ENCODE measurements at places on chromosomes 16 and 17.

GRCh38 chr17:53191878-53192277 is 630.8 kb upstream of the KIF2B start:
- DNase-seq = no peak

DNA sequence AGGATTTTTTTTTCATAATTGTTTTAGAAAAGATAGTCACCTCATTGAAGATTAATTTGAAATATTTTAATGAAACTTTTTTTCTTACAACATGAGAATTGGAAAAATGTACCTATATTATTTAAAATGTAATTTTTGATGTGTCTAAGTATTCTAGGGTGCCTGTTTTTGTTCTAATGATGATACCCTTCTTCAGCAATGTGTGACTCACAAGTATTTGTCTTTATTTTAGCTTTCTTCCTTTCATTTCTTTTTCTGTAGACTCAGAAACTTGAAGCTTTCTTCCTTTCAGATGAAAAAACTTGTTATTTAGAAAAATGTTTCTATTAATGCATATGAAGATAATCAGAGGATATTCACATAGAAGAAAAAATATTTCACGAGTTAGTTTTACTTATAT is 231.8 kb downstream of the BCAS3 start:
- no peak for DNase-seq

DNA sequence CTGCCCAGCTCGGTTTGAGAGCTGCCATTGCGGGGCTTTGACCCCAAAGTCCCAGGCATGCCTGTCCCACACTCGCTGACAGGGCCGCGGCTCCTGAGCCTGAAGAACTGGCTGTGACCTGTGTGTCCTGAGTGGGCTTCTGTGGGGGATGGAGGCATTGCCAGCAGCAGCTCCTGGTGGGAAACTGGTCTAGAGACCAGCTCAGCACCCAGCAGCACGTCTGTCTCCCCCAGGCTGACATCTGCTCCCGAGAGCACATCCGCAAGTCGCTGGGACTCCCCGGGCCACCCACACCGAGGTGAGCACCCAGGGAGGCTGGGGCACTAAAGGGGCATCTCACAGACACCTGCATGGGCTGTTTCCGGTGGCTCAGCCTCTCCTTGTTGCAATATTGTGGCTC is 13.4 kb downstream of the ENDOV start:
- no peak for DNase-seq

DNA sequence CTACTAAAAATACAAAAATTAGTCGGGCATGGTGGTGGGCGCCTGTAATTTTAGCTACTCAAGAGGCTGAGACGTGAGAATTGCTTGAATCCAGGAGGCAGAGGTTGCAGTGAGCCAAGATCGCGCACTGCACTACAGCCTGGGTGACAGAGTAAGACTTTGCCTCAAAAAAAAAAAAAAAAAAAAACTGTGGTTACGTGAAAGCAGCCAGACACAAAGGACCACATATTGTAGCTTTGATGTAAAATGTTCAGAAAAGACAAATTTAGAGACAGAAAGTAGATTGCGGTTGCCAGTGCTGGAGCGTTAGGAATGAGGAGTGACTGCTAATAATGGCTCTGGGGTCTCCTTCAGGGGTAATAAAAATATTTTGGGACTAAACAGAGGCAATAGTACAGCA is 4.0 kb upstream of the MEAK7 start:
- DNase-seq = no peak

- DNase-seq = no peak
Observed at GRCh38 chr16:84425696-84426095, 57.4 kb downstream of the ATP2C2 start.

- DNase-seq = no peak
Observed at GRCh38 chr17:42276609-42277341, 584 bp upstream of the STAT5B start.

DNA sequence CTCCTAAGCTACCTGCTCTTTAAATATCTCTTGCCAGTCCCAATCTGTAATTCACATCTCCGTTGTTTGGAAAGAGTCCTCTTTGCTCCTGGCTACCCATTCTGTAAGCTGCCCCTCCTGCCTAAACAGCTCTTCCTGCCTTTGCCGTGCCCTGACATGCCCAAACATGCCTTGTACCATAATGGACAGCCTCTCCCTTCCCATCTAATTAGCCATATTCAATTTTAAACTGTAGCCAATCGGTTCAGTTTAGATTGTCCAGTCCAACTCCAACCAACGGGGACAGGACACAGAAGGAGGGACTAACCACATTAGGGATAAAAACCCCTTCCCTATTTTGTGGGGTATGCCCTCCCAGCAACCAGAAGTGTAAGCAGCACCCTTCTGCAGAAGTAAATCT is 30.6 kb upstream of the CLEC3A start:
- DNase-seq = no peak

DNA sequence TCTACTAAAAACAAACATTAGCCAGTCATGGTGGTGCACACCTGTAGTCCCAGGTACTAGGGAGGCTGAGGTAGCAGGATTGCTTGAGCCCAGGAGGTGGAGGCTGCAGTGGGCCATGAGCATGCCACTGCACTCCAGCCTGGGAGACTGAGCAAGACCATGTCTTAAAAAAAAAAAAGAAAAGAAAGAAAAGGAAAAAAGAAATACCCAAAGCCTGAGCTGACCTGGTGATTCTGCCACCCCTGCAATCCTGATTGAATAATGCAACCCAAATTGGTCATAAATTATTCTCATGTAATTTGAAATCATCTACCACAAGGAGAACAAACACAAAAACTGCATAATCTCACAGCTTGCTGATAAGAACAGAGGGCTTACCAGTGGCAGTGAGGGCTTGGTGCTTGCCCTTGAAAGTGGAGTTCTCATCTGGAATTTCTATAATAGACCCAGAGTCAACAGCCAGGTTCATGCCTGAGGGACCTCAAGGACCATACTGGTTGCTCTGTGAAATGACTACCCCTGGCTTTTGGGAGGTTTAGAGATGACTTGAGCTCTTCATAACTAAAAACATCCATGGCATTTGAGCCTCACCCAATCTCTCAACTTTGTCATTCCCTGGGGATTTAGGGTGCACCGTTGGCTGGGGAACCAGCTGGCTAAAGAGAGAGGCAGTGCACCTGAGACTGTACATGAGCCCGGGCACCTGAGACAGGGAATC is 35.4 kb upstream of the TMC5 start:
- DNase-seq = no peak

GRCh38 chr16:47873434-47873833 is 282.4 kb downstream of the ABCC12 start:
- no peak for DNase-seq

DNA sequence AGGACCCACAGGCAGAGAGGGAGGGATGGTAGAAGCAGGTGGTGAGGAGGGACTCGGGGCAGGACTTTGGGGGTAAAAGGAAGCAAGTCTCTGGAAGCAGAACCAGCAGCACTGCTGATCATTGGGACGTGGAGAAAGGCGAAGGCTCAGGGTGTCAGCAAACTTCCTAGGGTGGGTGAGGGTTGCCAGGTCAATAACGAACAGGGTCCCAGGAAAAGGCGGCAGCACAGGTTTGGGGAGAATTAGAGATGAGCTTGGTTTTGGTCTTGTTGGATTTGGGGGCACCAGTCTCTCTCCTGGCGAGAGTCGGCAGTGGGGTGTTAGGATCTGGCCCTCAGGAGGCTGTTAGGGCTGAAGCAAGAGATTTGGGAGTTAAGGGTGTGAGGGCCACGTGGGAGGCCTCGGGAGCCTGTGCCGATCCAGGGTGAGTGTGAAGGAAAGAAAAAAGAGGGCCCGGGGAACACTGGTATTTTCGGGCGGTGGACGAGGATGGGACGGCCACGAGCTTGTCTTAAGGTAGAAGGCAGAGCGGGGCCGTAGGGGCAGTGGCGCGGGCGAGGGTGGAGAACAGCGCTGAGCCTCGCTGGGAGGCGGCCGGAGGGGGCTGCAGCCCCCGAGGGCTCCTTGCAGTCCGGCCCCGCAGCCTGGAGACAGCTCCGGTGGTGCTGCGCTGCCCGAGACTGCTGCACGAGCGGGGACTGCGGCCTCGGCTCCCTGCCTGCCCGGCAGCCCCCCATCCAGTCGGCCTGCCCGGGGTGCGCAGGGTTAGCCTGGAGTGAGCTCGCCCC is 765 bp upstream of the ADORA2B start:
- no peak for DNase-seq

DNA sequence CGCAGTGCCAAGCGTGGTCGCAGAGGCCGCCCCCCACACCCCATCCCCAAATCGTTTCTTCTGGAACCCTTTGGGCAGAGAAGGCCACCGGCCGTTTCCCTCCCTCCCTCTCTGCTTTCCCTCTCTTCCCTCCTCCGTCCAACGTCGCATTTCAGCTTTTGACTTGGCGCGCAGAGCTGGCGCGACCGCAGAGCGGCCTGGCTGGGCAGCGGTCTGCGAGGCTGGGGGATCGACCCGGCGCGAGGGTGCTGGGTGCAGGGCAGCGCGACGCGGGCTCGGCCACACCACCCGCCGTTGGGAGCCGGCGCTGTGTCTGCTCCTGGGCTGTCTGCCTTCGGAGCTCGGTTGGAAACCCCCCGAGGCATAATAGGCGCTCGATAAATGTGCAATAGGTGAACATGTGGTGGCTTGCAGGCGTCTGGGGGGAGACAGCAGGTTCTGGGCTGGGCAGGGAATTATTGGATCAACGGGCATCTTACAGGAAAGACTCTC is 2.8 kb upstream of the NTN3 start:
- DNase-seq = no peak

DNA sequence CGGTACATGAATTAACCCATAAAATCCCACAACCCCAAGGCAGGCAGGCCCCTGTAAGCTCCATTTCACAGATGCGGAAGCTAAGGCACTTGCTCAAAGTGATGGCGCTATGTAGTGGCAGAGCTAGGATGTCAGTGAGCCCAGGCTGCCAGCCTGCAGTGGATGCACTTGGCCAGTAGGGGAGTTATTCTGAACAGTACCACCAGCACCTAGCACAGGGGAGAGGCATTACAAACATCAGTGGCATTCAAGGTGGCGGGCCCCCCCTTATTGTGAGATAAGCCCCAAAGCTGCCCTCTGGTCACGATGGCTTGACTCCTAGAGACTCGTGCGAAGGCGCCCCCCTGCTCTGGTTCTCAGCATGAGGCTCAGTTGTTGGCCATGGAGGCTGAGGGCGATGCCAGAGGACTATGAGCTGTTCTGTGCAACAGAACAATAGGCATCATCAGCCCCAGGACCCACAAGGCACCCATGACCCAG is 33.8 kb downstream of the GTF3C1 start:
- no peak for DNase-seq

DNA sequence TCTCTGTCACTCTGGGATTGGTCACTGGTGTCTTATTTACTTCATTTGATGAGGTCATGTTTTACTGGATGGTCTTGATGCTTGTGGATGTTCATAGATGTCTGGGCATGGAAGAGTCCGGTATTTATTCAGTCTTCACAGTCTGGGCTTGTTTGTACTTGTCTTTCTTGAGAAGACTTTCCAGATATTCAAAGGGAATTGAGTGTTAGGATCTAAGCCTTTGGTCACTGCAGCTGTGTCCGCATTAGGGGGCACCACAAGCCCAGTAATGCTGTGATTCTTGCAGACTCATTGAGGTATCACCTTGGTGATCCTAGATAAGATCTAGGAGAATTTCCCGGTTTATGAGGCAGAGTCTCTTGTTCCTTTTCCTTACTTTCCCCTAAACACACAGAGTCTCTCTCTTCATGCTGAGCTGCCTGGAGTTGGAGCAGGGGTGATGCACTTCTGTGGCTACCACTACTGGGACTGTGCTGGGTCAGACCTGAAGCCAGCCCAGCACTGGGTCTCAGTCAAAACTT is 214.7 kb downstream of the SPECC1 start:
- DNase-seq = no peak

DNA sequence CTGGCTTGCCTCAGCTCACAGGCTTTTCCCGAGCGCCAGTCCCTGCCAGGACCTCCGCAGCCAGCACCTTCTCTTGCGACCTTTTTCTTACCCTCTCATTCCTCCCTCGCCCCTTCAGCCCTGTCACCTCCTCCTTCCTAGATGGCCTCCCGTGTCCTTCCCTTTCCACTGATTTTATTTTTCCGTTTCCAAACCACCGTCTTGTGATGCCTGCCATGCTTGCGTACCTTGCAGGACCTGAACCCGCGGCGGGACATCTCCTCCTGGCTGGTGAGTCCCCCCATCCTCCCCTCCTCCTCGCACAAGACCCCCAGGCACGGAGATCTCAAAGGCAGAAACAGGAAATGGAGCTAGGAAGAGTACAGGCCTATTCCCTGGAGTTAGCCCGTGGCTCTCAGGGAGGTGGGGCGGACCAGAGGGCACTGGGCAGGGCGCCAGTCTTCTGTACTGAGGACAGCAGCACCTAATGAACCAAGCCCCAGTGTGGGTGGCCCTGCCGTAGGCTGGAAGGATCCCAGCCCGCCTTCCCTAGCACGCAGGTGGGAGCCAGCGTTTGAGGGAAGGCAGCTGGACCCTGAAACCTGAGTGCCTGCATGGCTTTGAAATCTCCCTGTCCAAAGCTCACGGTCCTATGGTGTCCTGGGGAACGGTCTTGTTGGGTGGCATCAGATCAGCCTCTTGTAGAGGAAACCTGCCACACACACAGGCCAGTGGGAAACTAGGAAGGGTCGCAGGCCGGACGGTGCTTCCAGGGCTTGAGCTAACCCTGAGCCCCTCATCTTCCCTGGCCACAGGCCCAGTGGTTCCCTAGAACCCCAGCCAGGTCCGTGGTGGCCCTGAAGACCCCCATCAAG is 612 bp downstream of the CISD3 start:
- DNase-seq = no peak

GRCh38 chr17:78980624-78980972 is 875 bp upstream of the LGALS3BP start:
- DNase-seq = no peak

DNA sequence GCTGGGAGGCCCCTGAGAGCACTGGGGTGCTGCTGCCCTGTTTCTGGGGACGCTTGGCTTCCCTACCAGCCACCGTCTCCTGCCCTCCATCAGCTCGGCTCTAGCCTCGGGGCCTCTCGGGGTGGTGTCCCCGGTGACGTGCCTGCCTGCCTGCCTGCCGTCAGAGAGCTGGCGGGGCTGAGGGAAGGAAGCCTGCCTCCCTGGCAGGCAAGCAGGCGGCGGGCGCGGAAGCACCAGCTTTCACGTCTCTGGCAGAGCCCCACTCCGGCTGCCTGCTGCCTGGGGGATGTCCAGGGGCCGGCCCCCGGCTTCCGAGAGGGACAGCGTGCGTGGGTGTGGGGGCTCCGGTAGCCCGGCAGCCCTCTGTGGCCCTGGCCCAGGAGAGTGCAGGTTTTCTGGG is 9.3 kb downstream of the CENPX start:
- no peak for DNase-seq

Data from stimulated activated CD8-positive, alpha-beta memory T cell treated with anti-CD3 and anti-CD28 coated beads, Interleukin-4, amount 100 ng/mL, for 24 hours (primary cell).